ENCODE measurements at places on chromosomes 5 and 9.

DNA sequence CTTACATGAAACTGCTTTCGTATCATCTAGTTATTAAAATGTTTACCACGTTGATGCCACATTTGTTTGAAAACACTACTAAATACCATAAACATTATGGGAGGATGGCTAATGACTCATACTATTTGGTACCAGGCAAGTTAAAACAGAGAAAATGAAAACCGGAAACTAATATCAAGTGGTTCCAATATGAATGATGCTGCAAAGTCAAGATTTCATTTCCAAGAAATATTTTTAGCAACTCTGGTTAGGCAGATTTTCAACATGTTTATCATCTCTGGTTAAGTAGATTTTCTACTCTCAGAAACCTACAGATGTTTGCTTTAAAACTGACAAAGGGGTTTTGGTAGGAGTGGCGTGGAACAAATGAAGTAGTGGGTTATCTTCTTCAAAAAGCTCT, 4.9 kb upstream of the F2R start:
- DNase-seq = no peak

DNA sequence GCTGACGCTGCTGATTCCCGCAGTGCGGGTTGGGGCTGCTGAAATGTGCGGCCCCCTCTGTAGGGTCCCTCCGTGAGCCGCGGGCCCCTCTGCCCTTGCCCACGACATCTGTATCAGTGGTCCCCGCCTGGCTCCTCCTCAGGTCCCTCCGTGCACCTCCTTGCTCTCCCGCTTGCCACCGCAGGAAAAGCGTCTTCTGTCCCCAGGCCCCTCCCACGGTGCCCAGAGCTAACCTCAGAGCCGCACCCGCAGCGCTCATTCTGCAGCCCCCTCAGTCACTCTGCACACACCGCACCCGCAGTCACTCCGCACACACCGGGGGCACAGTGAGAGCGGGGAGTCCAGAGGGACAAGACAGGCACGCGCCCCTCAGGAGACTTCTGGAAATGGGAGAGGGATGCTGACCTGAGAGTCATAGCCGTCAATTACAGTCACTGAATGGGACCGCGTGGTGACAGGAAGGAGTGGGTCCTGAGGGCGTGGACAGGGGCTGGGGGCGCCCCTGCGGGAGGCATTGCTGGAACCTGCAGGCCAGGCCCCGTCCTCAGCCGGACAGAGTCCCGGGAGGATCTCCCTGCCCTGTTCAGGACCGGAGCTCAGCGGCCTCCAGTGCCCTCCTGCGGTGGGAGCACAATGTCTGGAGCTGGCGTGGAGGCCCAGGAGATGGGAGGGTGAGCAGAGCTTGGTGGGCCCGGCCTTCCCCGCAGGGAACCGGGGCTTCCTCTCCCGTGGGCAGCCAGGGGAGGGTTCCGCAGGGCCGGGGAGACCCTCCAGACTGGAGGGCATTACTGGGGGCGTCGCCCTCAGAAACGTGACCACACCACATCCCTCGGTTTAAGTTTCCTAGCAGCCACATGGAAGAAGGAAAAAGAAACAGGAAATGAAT, 66.1 kb upstream of the CTSL start:
- no peak for DNase-seq

DNA sequence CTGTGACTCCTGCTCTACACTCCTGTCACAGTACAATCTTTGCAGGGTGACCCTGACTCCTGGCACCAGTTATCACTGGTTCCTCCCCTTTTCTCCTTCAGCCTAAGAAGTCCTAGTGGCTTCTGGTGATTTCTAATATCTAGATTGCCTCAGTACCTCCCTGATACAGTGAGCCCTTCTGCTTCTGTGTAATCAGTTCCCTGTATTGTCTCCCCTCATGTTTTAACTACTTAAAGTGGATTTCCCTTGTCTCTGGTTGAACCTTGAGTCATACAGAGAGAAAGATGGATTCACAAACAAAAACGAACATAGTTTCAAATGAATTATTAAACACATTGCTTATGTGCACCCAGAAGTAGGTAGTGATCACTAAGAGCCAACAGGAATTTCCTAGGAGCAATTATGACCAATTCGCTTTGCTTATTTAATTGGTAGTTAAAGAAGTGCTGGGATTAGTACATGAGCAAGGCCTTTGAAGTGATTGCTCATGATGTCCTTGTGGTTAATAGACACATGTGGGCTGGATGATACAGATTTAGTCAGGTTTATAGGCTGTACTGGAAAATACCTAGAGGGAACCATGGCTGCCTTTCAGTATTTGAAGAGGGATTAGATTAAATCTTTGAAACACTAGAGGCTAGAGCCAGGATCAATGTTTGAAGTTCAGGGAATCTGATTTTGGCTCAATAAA, 145.8 kb upstream of the MEF2C start:
- DNase-seq = no peak

GRCh38 chr9:94672811-94673487, 33.6 kb upstream of the FBP1 start:
- no peak for DNase-seq

DNA sequence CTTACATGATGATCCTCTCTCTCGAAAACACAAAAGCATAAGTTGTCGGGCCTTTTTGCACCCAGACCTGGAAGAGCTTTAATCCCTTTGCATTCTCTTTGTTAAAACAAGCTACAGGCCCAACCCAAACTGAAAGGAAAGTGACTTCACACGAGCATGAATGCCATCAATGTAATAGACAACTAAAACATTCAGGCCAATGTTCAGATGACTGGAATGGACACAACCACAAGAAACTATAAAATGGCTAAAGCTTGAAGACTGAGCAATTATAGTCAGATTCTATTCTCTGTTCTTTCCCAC, 45.5 kb downstream of the RFX3 start:
- no peak for DNase-seq
